ENCODE measurements at places on chromosomes 12 and 14.

DNA sequence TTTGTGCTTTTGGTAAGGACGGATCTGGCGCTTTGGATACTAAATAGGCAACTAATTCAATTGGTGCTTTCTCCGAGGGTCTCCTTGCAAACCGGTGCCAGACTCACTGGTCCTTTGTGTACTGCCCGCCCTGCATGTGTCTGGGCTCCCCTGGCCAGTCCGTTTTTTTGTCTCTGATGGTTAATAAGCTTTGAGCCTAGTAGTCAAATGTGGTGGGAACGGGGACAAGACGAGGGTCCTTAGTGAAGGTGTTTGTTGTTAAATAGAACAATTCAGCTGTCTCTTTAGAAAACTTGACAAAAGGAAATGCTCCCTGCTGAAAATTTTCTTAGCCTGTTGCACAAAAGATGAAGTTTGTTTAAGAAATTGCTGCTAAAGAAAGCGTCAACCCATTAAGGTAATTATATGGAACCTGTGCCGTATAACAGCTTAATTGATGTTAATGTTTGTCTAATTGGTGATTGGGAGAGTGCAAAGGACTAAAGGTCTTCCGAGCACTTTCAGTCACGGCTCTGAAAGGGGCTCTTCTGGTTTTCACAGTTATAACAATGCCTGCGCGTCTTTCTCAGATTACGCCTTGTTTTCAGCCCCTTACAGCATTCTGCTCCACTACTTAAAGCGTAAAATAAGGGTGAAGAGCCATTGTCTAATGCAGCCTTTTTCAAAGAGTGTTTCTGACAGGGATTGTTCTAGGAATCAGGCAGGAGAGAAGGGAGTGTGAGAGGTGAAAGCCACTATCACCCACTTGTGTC lies 537.4 kb downstream of the PRKD1 start:
- DNase-seq = no peak

DNA sequence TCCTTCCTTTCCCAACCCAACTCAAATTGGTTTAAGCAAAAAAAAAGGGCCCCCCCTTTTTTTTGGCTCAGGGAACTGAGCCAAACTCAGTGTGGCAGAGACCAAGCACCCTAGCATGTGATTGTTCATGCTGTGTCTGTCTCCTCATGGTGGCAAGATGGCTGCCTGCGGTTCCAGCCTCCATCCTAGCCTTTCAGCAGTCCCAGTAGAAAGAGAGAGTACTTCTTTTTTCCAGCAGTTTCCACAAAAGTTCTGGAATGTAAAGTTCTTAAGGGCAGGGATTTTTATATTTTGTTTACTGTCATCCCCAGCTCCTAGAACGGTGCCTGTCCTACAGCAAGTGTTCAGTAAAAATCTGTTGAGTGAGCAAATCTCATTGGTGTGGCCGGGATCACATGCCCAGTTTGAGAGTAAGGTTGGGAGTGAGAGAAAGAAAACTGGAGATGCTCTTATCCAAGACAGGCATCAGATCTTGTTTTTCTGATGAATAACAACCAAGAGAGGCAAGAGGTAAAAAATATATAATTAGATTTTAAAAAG lies 22.4 kb downstream of the CHST11 start:
- no peak for DNase-seq

DNA sequence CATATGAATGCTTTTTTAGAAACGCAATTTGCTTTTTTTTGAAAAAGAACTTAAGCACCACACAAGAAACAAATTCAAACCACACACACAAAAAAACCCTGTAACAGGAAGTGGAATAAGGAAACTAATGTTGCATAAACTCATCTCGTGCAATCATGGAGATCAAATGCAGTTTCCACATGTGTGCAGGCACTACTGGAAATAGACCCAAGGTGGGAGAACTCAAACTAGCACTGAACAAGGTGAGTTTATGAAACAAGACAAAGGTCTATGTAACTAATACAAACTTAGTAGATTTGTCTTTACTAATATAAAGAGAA lies 17.5 kb downstream of the NIN start:
- no peak for DNase-seq

GRCh38 chr14:54425537-54426274 lies 15.5 kb downstream of the CNIH1 start:
- no peak for DNase-seq

DNA sequence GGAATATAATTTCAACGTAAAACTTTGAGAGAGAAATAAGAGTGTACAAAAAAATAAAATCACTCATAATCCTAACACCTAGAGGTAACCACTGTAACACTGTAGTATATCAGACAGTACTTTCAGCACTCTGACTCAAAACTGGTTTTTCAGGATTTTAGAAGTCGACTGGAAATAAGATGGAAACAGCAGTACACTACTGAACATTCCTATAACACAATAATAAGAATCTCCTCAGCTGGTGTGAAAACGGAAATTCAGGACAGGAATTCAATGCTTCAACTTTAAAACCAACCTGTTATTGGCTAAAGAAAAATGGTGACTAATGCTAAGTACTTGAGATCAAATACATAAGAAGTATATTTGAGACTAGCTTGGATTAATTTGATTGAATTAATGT lies 12.3 kb upstream of the PITPNM2 start:
- no peak for DNase-seq

DNA sequence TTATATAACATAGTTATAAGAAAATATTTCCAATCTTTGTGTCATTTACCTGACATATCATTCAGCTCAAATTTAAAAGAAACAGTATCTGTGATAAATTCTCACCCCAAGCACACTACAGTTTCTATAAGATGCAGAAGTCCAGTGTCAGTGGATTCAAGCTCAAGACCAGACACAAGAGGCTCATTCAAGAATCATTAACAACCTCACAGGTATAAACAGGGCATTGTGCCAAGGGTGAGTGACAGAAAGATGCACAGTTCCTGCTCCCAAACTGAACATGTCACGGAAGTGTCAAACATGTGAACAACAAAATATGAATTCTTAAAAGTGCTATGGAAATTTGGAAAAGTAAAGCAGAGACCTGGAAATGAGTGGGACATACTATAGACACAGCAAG lies 12.8 kb downstream of the ATP2B1 start:
- DNase-seq = no peak

GRCh38 chr12:47860279-47860841 lies 40.7 kb upstream of the HDAC7 start:
- no peak for DNase-seq

DNA sequence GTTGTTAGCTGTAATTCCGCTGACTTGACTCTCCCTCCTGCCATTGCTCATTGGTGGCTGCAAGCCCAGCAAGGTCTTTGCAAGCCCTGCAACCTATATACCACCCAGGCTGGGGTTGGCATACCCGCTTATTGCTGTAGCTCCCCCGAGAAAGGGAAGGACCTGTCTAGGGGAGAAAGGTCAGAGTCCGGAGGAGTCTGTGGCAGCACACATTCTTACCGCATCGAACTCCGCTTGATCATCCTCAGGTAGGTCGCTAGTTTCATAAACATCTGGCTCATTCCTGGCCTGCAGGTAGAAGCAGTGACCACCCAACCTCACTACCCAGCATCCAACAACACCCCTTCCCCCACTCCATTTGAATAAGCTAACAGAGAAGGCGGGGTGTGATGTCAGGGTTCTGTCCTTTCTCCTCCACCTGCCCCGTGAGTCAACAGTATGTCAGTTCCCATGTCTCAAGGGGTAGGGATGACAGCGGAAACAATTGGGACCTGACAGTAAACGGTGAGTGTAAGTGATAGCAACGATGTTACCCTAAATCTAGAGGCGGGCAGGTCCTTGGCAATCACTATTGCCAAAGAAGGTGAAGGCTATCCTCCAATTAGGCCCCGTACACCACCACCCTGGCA lies 1.1 kb downstream of the DCTN2 start:
- DNase-seq = no peak

DNA sequence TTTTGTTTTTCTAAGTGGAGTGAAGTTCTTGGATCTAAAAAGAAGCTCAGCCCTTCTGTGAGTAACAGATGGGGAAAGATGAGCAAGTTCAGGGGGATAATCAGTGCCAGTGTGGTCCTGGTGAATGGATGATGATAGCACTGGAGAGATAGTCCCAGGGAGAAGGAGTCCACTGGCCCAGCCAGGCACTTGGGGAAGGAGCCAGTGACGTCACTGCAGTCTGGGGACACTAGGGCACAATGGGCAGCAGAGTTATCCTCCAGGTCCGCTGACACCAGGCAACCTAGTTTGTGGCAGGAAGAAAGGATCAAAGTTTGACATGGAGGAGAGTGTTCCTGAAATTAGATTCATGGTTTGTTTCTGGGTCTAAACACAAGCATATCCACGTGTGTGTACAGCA lies 101.5 kb downstream of the NTF3 start:
- DNase-seq = no peak

GRCh38 chr12:106585521-106586277 lies 2.9 kb downstream of the RFX4 start:
- DNase-seq = no peak

- DNase-seq = no peak
Measured at GRCh38 chr12:124554429-124555029, 12.9 kb downstream of the NCOR2 start.

DNA sequence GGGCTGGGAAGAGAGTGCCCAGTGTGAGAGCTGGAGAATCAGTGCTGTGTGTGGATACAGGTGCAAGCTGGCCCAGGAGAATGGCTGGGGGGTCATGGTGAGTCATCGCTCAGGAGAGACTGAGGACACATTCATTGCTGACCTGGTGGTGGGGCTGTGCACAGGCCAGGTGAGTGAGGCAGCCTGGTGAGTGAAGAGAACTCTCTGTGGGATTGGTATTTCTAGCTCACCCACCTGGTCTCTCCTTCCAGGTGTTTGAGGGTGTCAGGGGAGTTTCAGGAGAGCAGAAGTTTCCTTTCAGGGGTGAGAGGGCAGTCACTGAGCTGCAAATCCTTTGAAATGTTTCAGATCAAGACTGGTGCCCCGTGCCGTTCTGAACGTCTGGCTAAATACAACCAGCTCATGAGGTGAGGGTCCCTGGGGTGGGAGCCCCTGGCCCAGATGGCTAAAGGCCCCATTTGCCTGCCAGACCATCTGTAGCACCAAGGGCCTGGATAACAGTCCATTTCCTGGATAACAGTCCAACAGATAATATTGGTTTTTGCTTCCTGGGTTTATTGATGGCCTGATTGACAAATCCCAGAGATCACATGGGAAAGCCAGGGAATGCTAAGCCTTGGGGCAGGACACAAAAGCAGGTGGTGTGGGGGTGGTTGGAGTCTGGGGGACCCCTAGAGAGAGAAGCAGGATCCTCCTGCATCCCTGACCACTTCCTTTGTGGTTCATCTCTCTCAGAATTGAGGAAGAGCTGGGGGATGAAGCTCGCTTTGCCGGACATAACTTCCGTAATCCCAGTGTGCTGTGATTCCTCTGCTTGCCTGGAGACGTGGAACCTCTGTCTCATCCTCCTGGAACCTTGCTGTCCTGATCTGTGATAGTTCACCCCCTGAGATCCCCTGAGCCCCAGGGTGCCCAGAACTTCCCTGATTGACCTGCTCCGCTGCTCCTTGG lies 5.5 kb upstream of the ATN1 start:
- no peak for DNase-seq

GRCh38 chr12:115456946-115457689 lies 773.1 kb upstream of the TBX3 start:
- no peak for DNase-seq

DNA sequence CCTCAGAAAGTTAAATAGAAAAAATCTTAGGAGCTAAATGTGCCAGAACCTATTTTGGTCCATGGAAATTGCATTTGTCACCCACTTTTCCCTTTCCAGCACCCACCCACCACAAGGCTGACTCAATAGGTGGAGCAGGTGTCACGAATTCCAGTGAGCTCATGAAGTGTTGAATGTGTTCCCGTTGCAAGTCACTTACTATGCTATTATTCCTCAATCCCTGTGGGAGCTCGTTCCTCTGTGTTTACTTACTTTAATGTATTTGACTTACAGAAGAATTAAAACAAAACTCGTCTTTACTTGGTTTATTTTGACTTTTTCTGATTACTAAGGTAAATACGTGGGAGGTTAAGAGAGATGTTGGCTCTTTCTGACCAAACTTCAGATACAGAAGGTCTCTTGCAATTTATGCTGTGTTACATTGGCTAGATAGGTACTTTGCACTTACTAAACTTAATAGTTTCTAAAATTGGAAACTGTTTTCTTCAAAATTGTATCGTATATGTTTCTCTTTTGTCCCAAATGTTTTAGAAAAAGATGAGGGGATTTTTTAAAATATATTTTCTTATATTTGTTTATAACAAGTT lies 269.4 kb upstream of the NOVA1 start:
- DNase-seq = no peak

- DNase-seq = peak; percentile 57
Measured at GRCh38 chr12:75437564-75437963, 43.0 kb upstream of the GLIPR1 start.

DNA sequence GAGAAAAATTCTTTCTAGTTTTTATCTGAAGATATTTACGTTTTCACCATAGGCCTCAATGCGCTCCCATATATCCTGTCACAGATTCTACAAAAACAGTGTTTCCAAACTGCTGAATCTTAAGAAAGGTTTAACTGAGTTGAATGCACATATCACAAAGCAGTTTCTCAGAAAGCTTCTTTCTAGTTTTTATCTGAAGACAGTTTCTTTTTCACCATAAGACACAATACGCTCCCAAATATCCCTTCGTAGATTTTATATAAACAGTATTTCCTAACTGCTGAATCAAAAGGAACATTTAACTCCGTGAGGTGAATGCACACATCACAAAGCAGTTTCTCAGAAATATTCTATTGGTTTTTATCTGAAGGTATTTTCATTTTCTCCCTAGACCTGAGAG lies 385.5 kb downstream of the ALG10 start:
- no peak for DNase-seq

DNA sequence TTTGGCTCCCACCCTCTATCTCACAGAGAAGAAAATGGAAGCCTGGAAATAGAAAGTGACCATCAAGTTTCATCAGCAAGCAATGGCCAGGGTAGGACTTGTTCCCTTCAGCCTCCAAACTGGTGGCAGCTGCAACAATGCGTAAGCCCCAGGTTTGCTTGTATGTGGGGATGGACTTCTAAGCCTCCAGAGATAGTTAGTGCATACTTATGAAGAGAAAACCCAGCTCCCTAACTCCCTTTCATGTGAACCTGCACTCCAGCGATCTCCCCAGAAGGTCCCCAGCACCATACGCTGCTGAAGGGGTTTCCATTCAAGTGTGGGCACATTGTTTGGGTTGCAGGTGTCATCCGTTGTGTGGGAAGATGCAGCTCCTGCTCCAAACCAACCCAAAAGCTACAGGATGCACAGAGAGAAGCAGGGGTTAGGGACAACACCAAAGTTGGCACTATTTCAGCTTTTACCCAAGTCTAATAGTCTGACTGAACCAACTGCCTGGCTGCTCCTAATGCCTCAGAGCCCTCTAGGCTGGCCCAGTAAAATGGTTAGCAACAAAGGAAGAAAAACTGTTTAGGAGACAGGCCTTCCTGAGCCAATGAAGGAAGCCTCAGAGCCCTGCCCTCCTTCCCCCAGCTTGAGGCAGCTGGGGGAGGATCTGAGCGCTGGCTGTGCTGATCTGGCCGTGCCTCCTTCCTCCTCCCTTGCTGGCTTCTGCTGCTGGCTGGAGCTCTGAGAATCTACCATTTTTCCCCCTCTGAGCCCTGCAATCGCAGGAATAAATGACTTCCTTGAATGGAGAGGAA lies 12.3 kb downstream of the ZFP36L1 start:
- DNase-seq = no peak
